Smooth muscle cell of bladder (primary cell): ENCODE measurements at places on chromosomes 3 and 15. TPM values are rescaled to one million over a fixed set of nuclear protein-coding genes. Genes with fewer than 3 reads are reported as not detected.

REC114 gene
- total RNA-seq: not detected in 2 replicates

BRK1 gene
- 88.9 and 101 TPM in 2 replicates for total RNA-seq

THSD4 gene
- total RNA-seq: 28.0 and 33.8 TPM in 2 replicates

EAF2 gene
- total RNA-seq: 2.4 and 3.1 TPM in 2 replicates

EXD1 gene
- total RNA-seq: not detected in 2 replicates

MEX3B gene
- 2.3 and 6.1 TPM in 2 replicates for total RNA-seq

CSK gene
- 12.4 and 17.7 TPM in 2 replicates for total RNA-seq

ARHGEF26 gene
- total RNA-seq: 1.8 and 2.5 TPM in 2 replicates

TGM4 gene
- not detected in 2 replicates for total RNA-seq

WDR49 gene
- total RNA-seq: under 0.01 and 0.09 TPM in 2 replicates
